ENCODE measurements at places on chromosomes 11 and 22.
A peak's percentile ranks its signal among the peaks of the same experiment; 100 is the strongest.

- no peak for DNase-seq
Measured at GRCh38 chr11:8339592-8340022, 75.9 kb upstream of the LMO1 start.

GRCh38 chr11:125394296-125394695 is 101.8 kb downstream of the FEZ1 start:
- DNase-seq, result no peak

- DNase-seq, result no peak
Measured at GRCh38 chr22:30272781-30273601, 6.3 kb upstream of the OSM start.

- DNase-seq, result no peak
Measured at GRCh38 chr22:49205483-49205800, 622.2 kb downstream of the BRD1 start.

DNA sequence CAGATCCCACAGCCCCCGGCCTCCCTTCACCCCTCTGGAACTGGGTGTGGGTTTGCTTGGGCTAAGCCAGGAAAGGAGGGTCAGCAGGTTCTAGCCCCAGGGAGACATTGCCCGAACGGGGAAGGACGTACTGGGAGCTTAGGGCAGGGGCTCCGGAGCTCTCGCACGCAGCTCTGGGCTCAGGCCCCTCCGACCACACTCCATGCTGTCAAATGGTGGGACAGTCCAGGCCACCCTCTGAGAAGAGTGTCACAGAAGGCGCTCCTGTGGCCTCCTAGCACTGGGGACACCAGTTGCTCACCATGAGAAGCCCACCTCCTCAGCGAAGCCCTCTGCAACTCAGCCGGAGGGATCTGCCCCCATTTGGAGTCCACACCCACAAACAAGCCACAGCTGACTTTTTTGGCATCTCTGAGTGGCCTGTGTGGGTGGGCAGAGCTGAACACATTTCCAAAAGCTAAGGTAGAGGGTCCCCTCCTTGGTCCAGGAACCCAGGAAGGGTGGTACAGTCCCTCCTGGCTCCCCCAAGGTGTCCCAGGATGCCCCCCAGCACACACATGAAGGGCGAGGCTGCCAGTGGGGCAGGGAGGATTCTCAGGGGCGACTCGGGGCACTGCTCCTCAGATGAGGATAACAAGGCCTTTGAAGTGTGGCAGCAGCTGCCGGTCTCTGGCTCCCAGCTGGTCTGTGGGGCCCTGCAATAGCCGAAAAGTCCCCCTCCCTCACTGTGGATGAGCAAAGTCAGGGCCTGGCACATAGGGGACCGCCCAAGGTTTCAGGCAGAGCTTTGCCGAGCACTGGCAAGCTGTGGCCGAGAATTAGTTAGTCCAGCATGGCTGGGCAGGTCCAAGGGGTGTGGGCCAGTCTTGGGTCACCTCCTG is 13.0 kb upstream of the TEF start:
- no peak for DNase-seq

DNA sequence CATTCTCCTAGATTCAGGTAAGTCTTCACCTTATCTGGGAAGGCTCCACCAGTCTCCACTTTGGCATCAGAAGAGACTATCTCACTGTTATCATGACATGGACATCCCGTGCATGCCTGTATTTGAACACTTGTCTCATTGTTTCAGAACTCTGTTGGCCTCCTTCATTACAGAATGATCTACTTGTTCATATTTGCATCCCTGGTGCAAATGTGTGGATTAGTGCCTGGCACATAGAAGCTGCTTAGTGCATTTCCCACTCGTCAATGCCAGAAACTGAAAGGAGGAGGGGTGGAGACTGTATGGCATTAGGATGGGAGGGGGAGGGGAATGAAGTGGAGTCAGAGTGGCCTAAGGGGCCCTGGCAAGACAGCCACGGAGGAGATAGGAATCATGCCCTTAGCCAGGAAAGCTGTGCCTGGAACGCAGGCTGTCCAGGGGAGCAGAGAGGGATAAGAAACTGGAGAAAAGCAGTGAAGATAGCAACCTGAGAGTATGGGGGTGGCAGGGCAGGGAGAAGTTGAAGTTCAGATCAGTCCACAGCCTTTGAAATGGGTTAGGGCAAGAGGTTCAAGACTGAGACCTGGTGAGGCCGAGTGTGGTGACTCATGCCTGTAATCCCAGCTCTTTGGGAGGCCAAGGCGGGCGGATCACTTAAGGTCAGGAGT is 53.8 kb upstream of the CAPRIN1 start:
- no peak for DNase-seq

DNA sequence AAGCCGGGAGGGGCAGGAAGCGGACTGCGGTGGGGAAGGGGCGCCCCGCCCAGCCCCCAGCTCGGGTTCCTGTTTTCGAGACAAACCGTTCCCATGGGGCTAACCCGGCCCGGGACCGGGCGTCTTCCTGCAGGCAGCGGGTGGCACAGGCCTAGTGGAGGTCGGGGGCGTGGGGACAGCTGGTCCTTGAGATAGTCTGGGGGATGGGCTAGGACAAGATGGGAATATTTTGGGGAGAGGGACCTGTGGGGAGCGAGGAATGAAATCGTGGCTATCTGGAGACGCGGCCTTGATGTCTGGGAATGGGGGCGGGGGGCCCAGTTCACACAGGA is 1.2 kb upstream of the RASGRP2 start:
- DNase-seq, result peak; percentile 69

DNA sequence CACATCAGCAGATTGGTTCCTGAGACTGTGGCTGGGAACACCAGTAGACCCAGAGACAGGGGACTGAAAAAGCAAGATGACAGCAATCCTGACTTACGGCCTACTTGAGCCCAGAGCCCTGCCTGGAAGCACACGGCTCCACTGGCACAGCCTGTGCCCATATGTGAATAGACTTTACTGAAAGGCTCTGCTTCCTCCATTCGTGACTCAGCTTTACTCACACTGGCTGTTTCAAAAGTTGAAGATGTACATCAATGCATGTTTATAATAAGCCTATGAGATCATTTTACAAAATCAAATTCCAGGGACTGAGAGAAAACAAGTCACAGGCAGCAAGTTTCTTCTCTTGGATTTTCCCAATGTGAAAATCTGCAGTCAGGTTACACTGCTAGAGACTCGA is 134.6 kb upstream of the TEAD1 start:
- DNase-seq, result no peak

DNA sequence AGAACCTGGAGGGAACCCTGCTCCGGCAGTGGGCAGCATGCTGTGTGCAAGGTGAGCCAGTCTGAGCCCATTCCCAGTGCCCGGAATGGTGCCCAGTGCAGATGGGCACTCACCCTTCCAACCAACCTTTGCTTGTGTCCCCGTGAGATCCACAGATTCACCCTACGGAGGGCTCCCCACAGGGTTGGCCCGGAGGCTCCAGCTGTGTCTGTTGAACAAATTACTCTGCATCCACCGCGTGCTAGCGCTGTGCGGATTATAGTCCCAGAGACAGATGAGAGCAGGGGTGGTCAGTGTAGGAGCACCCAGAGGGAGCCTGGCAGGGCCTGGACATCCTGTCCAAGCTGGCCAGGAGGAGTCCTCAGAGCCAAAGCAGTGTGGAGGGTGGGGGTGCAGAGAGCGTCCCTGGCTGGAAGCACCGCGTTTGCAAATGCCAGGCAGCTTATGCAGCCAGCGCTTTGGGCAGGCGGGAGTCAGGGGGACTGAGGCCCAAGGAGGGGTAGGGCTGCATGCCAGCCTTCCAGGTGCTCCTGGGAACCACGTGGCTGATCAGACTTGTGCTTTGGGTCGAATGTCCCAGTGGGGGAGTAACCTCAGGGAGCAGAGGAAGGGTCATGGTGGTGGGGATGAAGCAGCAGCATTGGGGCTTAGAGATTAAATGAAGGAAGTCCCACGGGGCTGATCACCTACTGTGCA is 80.5 kb downstream of the KCNQ1 start:
- no peak for DNase-seq

- no peak for DNase-seq
Measured at GRCh38 chr11:43947815-43948214, 5.4 kb downstream of the C11orf96 start.

GRCh38 chr11:81869351-81870065 is 864.2 kb downstream of the FAM181B start:
- DNase-seq, result peak; percentile 82

DNA sequence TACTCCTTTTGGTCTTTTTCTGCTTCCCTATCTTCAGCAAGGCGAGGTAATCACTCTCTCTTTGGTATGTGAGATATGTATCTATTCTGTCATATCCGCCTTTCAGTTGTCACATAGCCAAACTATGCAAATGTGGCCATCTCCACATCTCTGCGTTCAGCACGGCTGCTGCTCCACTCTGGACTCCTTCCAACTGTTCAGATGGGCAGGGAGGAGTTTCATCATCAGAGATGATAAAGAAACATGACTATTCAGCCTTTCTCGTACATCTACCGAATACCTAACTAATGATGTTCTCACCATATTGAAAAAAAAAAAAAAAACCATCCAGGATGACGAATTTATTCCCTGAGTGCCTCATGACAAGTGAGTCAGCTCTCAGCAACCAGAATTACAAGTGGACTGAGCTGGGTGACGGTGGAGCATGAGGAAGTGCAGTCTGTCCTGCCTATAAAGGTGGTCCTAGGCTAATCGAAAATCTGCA is 899.6 kb downstream of the OPCML start:
- no peak for DNase-seq

Data from activated naive CD8-positive, alpha-beta T cell treated with anti-CD3 and anti-CD28 coated beads, Interleukin-2, amount 50 U/mL, for 24 hours (primary cell).